ENCODE measurements at places on chromosomes 4 and X.
A peak's percentile ranks its signal among the peaks of the same experiment; 100 is the strongest.

DNA sequence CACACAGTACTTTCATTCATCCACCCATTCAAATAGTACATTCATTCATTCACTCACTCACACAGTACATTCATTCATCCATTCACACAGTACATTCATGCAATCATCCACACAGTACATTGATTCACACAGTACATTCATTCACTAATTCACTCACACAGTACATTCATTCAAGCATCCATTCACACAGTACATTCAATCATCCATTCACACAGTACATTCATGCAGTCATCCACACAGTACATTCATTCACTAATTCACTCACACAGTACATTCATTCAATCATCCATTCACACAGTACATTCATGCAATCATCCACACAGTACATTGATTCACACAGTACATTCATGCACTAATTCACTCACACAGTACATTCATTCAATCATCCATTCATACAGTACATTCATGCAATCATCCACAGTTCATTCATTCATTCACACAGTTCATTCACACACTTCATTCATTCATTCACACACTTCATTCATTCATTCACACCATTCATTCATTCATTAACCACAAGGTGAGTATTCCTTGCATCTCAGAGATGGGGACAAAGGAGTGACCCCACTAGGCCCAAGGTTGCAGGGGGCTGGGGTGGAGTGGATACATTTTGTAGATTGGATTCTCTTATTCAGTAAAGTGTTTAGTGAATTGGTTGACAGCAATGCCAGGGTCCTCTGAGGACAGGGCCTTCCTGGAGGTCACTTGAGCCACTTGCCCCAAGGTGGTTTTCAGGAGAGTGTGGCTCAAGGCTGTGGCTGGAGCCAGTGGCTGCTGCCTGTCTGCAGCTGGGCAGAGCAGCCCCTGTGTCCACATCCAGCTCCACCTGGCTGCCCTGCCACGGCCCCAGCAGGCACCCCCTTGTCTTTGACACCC lies 4.3 kb upstream of the SPON2 start:
- no peak for DNase-seq

GRCh38 chrX:70998411-70999027 lies 67.6 kb upstream of the SLC7A3 start:
- DNase-seq: no peak

DNA sequence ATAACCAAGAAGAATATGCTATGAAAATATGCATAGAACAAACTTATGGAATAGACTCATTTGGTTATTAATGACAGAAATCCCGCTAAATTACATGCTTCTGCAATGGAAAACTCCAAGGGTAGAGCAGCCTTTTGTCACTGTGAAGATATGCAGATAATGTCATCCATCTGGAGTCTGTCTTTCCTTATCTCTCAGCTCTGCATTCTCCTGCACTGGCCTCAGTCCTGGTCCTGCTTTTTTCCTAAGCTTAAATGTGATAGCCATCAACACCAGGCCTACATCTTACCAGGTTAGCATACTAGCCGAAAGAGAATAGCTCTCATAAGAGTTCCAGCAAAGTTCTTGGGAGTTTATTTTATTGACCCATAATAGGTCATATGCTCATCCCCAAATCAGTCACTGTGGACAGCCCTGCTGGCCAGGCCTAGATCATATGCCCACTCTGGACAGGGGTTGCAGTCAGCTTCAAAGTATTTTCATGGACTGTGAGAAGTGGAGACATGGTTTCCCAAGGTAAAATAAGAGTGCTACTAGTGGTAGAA lies 86.5 kb upstream of the LEF1 start:
- DNase-seq: no peak

GRCh38 chrX:20567108-20567507 lies 300.4 kb upstream of the RPS6KA3 start:
- no peak for DNase-seq

DNA sequence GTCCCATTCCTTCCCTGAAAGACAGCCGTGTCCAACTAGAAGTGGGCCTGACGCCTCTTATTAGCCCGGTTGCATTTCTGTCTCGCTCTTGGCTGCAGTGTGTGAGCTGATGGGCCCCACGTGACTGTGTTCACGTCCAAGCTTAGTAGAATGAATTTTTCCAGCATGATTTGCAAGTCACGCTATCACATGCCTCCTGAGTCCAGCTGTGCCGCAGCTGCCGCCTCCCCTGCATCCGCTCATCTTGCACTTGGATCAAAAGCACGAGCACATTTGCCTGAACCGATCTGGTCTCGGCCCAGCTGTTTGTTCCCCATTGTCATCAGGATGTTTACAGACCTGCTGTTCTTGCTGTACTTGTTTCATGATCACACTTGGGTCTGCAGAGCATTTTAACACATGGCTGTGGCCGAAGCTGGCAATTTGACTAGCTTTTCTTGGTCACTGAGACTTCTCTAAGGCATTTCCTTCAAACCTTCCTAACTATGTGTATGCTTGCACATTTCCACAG lies 126.5 kb downstream of the KIT start:
- peak; percentile 79 for DNase-seq

GRCh38 chrX:14673236-14673635 lies 143.9 kb downstream of the GLRA2 start:
- DNase-seq: no peak

Data from AG09309 (cell line).